Foreskin keratinocyte (primary cell): ENCODE measurements at places on chromosomes 6 and 20. TPM values are rescaled to one million over a fixed set of nuclear protein-coding genes. Genes with fewer than 3 reads are reported as not detected.
A peak's percentile ranks its signal among the peaks of the same experiment; 100 is the strongest.

- DNase-seq: peak; percentile 65
Observed at GRCh38 chr20:8853805-8854338, 215.0 kb upstream of the PLCB4 start.

GRCh38 chr6:147561726-147562125 lies 53.2 kb downstream of the SAMD5 start:
- peak; percentile 73 for DNase-seq

DNA sequence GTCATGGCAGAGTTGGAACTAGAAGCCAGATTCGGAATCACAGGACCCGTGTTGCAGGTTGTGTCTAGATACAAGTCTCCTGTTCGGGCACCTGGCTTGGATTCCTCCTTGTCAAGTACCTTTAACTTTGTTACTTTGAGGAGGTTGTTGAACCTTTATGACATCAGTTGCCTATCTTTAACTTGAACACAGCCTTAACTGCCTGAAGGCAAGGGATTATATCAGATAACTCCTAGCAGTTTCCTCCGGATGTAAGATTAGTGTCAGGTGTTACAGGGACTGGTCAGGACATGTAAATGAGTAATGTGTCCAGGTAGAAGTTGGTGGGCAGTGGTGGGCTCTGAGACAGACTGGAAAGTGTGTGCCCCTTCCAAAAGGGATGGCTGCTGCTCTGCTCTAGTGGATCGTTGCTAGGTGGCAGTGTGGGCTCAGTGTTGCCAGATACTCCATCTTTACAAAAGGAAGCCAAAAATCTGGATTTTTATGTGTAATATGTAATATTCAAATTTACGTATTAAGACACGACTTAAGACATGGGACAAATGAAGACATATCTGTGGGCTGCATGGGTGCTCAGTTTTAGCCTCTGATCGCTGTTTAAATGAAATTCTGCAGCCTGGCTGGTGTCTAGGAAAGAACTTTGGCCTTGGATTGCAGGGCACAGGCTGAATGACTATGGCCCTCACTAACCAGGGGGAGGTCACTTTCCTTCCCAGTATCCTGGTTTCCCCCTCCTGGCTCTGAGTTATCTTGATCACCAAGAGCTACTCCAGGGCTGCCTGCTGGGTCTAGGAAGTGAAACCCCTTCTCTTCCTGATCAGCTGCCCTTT lies 27.1 kb downstream of the CHMP4B start:
- DNase-seq: peak; percentile 62

The AGER gene
- 5.6 and 6.7 TPM in 2 replicates for polyA plus RNA-seq

The OXT gene
- polyA plus RNA-seq: not detected in 2 replicates

The NAPB gene
- 1.3 and 2.3 TPM in 2 replicates for polyA plus RNA-seq
